Effector memory CD8-positive, alpha-beta T cell (primary cell): ENCODE measurements at places on chromosomes 5 and 9.

GRCh38 chr5:160449458-160449857 is 27.8 kb downstream of the PTTG1 start:
- H3K4me3 ChIP-seq, result no peak overlapping the region
- no peaks in the 10 kb centered on the region for H3K4me1 ChIP-seq
- no peak for DNase-seq

DNA sequence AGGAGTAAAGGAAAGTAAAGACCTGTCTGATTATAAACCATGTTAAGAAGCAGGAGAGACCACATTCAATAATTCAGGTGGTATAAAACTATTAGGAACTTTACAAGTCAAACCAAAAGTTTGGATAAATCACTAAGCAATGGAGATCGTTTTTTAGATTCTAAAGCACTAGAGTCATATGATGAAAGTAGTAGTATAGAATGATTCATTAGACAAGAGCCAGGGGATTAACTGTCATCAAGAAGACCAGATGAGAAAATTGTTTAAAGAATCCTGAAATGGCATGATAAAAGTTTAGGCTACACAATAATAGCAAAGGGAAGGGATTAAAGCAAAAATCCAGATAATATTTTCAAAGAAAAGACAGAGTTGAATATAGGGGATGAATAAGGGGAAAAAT is 12.9 kb upstream of the CARNMT1 start:
- H3K27me3 ChIP-seq, result peaks cover 17% of the 10 kb centered on the region
- no peak for DNase-seq
- no peak overlapping the region for H3K4me3 ChIP-seq
- H3K27ac ChIP-seq, result no peak overlapping the region
- H3K36me3 ChIP-seq, result no peaks in the 10 kb centered on the region
- no peaks in the 10 kb centered on the region for H3K4me1 ChIP-seq

GRCh38 chr9:95078511-95078910 is 239.0 kb downstream of the FANCC start:
- no peak overlapping the region for H3K27ac ChIP-seq
- no peak overlapping the region for H3K4me3 ChIP-seq
- H3K4me1 ChIP-seq, result no peaks in the 10 kb centered on the region

DNA sequence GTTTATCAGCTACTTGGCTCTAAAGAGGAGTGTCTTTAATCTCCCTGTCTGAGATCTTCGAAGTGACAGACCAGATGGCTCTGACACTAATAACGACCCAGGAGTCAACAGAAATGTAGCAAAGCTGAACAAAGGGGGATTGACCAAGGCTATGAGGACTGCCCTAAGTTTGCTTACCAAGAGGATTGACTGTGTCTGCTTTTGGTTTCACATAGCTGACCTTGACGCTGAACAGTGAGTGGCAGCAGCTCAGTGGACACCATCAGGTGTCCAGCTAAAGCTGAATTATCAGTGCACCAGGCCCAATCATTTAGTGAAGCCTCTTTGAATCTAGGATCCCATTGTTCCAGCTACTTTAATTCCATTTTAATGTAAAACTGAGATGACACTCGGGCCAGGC is 262.6 kb downstream of the COX7C start:
- DNase-seq, result no peak
- no peak overlapping the region for H3K4me3 ChIP-seq
- peaks cover 9% of the 10 kb centered on the region for H3K27me3 ChIP-seq
- peaks cover 6% of the 10 kb centered on the region for H3K4me1 ChIP-seq

DNA sequence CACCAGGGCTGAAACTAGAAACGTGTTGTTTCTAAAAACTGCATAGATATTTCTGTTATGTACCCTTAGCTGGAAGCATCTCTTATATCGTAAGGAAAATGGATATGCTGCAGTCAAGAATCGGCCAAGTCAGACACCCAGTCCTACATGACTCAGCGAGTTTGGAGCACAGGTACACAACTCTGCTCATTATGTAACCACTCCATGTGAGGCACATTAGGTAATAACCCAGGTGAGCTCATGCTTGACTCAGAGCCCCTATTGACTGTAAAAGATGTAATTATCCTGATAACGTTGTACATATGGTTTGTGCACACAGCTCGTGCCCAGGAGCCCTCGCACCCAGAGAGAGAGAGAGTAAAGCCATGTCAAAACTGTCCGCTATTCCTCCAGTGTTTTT is 593.7 kb upstream of the ACO1 start:
- no peak for DNase-seq
- no peaks in the 10 kb centered on the region for H3K36me3 ChIP-seq
- H3K4me3 ChIP-seq, result no peak overlapping the region
- H3K4me1 ChIP-seq, result no peaks in the 10 kb centered on the region
- no peak overlapping the region for H3K27ac ChIP-seq
- no peaks in the 10 kb centered on the region for H3K27me3 ChIP-seq

- peak overlapping the region; percentile 95 for H3K27ac ChIP-seq
- H3K4me3 ChIP-seq, result peak overlapping the region; percentile 72
- no peaks in the 10 kb centered on the region for H3K27me3 ChIP-seq
- H3K36me3 ChIP-seq, result peaks cover 14% of the 10 kb centered on the region
- no peak for DNase-seq
Observed at GRCh38 chr5:119366540-119366881, 10.7 kb downstream of the TNFAIP8 start.

- H3K27ac ChIP-seq, result no peak overlapping the region
- no peaks in the 10 kb centered on the region for H3K36me3 ChIP-seq
- H3K4me3 ChIP-seq, result no peak overlapping the region
- no peaks in the 10 kb centered on the region for H3K27me3 ChIP-seq
- H3K4me1 ChIP-seq, result peaks cover 2% of the 10 kb centered on the region
Observed at GRCh38 chr5:119420169-119420568, 32.1 kb upstream of the HSD17B4 start.

GRCh38 chr9:86424251-86424891 is 70.2 kb upstream of the TUT7 start:
- peaks cover 6% of the 10 kb centered on the region for H3K27me3 ChIP-seq
- DNase-seq, result no peak
- H3K4me1 ChIP-seq, result no peaks in the 10 kb centered on the region

DNA sequence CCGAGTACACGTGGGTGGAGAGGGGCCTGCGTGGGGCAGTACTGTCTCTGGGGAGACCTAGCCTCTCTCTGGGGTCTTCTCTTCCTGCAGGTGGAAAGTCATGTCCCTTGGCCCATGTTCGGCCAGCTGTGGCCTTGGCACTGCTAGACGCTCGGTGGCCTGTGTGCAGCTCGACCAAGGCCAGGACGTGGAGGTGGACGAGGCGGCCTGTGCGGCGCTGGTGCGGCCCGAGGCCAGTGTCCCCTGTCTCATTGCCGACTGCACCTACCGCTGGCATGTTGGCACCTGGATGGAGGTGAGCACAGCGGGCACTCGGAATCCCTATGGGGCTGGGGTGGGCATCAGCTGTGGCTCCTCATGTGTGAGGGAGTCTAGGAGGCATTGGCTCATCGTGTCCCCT is 5.5 kb upstream of the CACFD1 start:
- no peaks in the 10 kb centered on the region for H3K4me1 ChIP-seq
- H3K27me3 ChIP-seq, result peaks cover 17% of the 10 kb centered on the region
- peaks cover under 1% of the 10 kb centered on the region for H3K36me3 ChIP-seq
- no peak overlapping the region for H3K27ac ChIP-seq
- DNase-seq, result no peak
- no peak overlapping the region for H3K4me3 ChIP-seq

DNA sequence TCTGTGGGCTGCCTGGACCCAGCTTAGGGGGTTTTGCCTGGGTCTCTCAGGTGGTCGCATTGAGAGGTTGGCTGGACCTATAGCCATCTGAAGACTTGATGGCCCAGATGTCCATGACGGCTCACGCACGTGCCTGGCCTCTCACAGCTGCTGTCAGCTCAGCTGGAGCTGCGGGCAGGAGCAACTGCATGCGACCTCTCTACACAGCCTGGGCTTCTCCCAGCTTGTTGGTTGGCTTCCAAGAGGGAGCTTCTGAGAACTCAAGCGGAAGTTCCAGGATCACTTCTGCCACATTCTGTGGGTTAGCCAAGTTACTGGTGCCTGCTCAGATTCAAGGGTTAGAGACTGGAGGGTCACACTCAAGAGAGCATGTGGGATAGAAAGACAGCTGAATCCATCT is 99.2 kb downstream of the DAPK1 start:
- peaks cover 5% of the 10 kb centered on the region for H3K27me3 ChIP-seq
- H3K27ac ChIP-seq, result no peak overlapping the region
- DNase-seq, result no peak
- H3K4me3 ChIP-seq, result no peak overlapping the region

- peak overlapping the region; percentile 58 for H3K4me3 ChIP-seq
- H3K4me1 ChIP-seq, result peaks cover 22% of the 10 kb centered on the region
- no peak for DNase-seq
- H3K27ac ChIP-seq, result peak overlapping the region; percentile 77
- no peaks in the 10 kb centered on the region for H3K27me3 ChIP-seq
Observed at GRCh38 chr9:36128349-36128748, 8.2 kb upstream of the GLIPR2 start.

GRCh38 chr9:93308676-93309075 is 124.7 kb downstream of the WNK2 start:
- peaks cover 5% of the 10 kb centered on the region for H3K4me1 ChIP-seq
- no peak overlapping the region for H3K27ac ChIP-seq
- no peak overlapping the region for H3K4me3 ChIP-seq
- H3K36me3 ChIP-seq, result peaks cover 7% of the 10 kb centered on the region
- H3K27me3 ChIP-seq, result peaks cover 45% of the 10 kb centered on the region

- no peak within 1 kb of the TSS for H3K27ac ChIP-seq
- peaks cover 11% of the 10 kb centered on the region for H3K36me3 ChIP-seq
- peak; percentile 35 for DNase-seq
- H3K27me3 ChIP-seq, result peaks cover 77% of the 10 kb centered on the region
- peaks cover 22% of the 10 kb centered on the region for H3K4me1 ChIP-seq
Observed at GRCh38 chr5:141412854-141413539, at the start of gene PCDHGA10. Gene PCDHGA10, plus strand, starts transcription at chr5:141412987. Its CDS starts 189 bp downstream, at chr5:141413176.

GRCh38 chr5:66872736-66873331 is 276.6 kb downstream of the MAST4 start:
- H3K27ac ChIP-seq, result no peak overlapping the region
- no peaks in the 10 kb centered on the region for H3K4me1 ChIP-seq
- no peak overlapping the region for H3K4me3 ChIP-seq
- no peak for DNase-seq
- H3K36me3 ChIP-seq, result no peaks in the 10 kb centered on the region

GRCh38 chr9:97556036-97556720 is 54.7 kb downstream of the TMOD1 start:
- H3K36me3 ChIP-seq, result no peaks in the 10 kb centered on the region
- H3K4me1 ChIP-seq, result peaks cover 6% of the 10 kb centered on the region
- no peak overlapping the region for H3K27ac ChIP-seq
- H3K4me3 ChIP-seq, result no peak overlapping the region
- no peak for DNase-seq

- peaks cover 7% of the 10 kb centered on the region for H3K27me3 ChIP-seq
- no peak overlapping the region for H3K4me3 ChIP-seq
- H3K27ac ChIP-seq, result no peak overlapping the region
- no peak for DNase-seq
- H3K4me1 ChIP-seq, result peaks cover 3% of the 10 kb centered on the region
Observed at GRCh38 chr9:123331346-123332060, 24.5 kb upstream of the CRB2 start.

DNA sequence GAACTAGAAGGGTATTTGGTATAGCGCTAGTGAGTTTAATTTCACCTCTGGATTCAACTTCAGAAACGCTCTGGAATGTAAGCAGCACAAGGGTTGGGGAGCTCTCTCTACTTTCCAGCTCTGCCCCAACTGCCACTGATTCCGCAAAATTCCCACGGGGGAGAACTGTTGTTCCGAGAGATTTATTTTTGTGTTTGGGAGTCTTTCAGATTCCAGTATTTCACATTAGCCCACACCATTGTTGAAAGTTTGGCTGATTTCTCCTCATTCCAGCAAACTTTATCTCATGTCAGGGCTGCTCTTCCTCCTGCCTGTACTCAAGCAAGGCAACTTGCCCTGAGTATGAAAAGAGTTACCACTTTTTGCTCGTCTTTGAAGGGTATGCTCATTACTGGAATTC is 198.5 kb upstream of the EGFLAM start:
- no peak overlapping the region for H3K4me3 ChIP-seq
- no peak for DNase-seq

DNA sequence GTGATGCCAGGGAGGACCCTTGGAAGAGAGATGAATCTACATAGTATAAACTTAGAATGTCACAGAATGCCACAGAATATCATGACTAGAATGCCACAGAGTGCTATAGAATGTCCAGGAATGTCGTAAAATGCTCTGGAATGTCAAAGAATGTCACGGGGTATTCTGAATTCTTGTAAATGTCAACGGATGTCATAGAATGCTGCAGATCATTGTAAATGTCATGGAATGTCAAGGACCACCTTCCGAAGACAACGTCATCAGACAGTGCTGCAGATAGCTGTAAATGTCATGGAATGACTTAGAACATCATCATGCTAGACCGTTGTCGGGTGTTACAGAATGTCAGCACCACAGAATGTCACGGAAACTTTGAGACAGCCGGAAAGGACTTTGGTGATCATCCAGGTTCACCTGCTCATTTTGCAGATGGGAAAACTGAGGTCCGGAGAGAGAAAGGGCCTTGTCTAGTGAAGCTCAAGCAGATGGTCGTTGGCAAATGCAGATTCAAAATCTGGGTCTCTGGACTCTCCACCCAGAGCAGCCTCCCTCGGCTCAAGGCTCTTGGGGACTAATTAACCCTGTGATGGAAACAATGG is 117.1 kb downstream of the LHX2 start:
- no peak overlapping the region for H3K4me3 ChIP-seq
- no peaks in the 10 kb centered on the region for H3K27me3 ChIP-seq
- peaks cover 9% of the 10 kb centered on the region for H3K4me1 ChIP-seq
- no peak for DNase-seq

DNA sequence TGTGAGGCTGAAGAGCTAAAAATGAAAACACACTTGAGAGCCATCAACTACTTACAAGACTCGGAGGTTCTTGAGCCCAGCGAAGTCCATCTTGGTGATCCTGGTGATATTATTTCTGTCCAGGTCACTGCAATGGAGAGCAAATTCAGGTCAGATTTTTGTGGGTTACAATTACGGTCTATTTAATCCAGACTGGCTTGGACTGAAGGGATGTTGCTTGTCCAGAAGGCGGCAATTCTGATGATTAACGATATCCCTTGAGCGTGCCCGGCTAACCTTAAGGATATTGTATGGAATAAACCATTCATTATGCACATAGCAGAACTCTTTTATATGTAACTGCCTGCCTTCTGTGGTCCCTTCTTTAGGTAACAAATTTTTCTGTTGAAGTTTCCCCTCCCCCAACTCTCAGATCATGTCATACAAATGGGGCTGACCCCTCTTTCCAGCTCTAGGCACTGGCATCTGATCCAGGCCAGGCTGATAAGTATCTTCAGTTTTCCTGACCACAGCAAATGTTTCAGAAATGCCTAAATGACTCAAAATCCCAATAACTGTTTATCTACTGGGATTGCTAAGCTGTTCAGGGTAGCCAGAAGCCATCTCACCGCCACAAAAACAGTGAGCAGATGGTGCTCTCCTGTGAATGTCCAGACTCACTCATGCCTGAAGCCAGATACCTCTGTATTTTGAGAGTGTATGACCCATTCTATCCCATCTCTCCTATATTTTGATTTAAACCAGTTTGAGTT is 49.4 kb downstream of the SLIT3 start:
- no peak for DNase-seq
- H3K36me3 ChIP-seq, result no peaks in the 10 kb centered on the region
- no peak overlapping the region for H3K4me3 ChIP-seq
- H3K27ac ChIP-seq, result no peak overlapping the region

- no peaks in the 10 kb centered on the region for H3K36me3 ChIP-seq
- no peak overlapping the region for H3K4me3 ChIP-seq
- DNase-seq, result no peak
- no peak overlapping the region for H3K27ac ChIP-seq
- H3K4me1 ChIP-seq, result no peaks in the 10 kb centered on the region
Observed at GRCh38 chr9:96441798-96442445, 8.0 kb upstream of the HABP4 start.
